Activated T-cell treated with anti-CD3 and anti-CD28 coated beads for 1 hour (primary cell): ENCODE measurements at places on chromosomes 2 and 18.

- DNase-seq: no peak
These were observed 595.5 kb downstream of the FBXO15 start for GRCh38 chr18:73552171-73552570.

GRCh38 chr2:174001107-174001506 is 35.9 kb upstream of the SP3 start:
- DNase-seq: no peak

- DNase-seq: no peak
These were observed 371.1 kb downstream of the FIGN start for GRCh38 chr2:163364736-163365135.

GRCh38 chr2:133480707-133481429 is 87.4 kb downstream of the NCKAP5 start:
- DNase-seq: no peak

GRCh38 chr2:161905389-161906046 is 168.5 kb downstream of the DPP4 start:
- DNase-seq: no peak

DNA sequence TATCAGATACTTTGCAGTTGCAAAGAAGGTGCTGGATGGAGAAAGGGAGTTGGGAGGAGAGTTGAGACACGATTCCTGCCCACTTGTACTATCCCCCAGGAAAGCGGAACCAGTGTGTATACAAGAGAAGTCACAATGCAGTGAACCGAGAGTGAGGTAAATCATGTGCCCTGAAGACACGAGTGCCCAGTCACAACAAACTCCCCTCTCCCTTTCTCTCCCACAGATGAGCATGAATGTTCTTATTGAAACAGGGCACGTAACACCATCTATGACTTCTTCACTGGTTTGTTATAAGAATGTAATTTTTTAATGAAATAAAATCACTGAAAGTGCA is 155.7 kb downstream of the IRS1 start:
- DNase-seq: no peak

- no peak for DNase-seq
These were observed 523.5 kb upstream of the ZEB2 start for GRCh38 chr2:145043399-145043834.
